ENCODE measurements at places on chromosomes 1 and 21. TPM values are rescaled to one million over a fixed set of nuclear protein-coding genes. Genes with fewer than 3 reads are reported as not detected.

DNA sequence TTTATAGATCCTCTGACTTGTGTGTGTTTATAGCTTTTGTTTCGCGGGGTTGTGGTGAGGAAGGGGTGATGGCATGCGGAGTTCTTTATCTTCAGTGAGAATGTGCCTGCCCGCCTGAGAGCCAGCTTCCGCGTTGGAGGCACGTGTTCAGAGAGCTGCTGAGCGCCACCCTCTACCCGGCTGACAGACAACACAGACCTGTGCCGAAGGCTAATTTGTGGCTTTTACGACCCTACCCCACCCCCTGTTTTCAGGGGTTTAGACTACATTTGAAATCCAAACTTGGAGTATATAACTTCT, 14.4 kb upstream of the CD101 start:
- DNase-seq = no peak
- H3K4me3 ChIP-seq = no peak overlapping the region
- H3K27me3 ChIP-seq = no peaks in the 10 kb centered on the region
- H3K27ac ChIP-seq = no peak overlapping the region

The ETV3L gene
- total RNA-seq = not detected

GRCh38 chr1:2330035-2330434, 61.3 kb downstream of the MORN1 start:
- no peak overlapping the region for H3K4me3 ChIP-seq
- peaks cover 14% of the 10 kb centered on the region for H3K4me1 ChIP-seq
- no peaks in the 10 kb centered on the region for H3K36me3 ChIP-seq
- H3K27ac ChIP-seq = no peak overlapping the region
- no peaks in the 10 kb centered on the region for H3K27me3 ChIP-seq

DNA sequence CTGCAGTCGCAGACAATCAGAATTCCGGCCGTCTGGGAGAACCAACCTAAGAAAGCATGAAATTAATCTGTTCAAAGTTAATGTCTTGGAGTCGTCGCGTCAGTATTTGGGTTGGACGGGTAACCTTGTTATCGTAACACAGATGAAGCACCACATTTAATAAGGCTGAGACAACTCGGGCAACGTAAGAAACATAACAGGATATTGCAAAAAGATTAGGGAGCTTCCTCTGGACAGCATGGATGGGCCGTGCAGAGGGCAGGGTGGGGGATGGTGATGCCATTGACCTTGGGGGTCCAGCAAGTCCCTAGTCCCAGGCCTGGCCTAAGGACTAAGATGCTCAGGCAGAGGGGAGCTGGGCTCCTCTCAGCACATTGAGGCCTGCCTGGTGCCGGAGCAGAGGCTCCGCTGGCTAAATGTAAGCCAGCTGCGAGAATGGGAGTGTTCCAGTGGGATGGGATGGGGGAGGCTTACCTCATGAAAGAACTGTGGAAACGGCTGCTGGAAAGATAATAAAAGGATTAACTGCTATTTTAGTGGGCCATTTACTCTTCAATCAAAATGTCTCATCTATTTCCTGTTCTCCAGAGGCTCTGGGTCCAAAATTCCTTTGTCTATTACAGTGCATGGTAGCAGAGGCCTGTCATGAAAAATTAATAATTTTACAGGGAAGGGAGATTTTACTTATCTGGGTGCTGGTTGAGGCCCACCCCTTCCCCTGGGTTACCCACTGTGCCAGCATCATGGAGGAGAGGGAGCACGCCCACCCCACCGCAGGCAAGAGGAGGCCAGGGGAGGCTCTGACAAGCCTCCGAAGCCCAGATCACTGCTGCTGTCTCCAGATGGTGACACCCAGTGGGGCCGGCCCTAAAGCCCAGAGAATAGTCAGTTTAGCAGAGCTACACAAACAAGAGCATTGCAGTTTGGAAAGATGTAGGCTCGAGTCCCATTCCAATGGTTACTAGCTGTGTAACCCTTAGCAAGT, 131.6 kb downstream of the DMRTB1 start:
- no peak overlapping the region for H3K4me3 ChIP-seq
- no peak overlapping the region for H3K27ac ChIP-seq
- no peaks in the 10 kb centered on the region for H3K27me3 ChIP-seq
- DNase-seq = no peak

- H3K36me3 ChIP-seq = no peaks in the 10 kb centered on the region
- H3K4me1 ChIP-seq = no peaks in the 10 kb centered on the region
- no peak overlapping the region for H3K27ac ChIP-seq
- no peak for DNase-seq
Measured at GRCh38 chr1:245330951-245331350, 176.2 kb downstream of the KIF26B start.

The C1QTNF12 gene
- 2.6 TPM for total RNA-seq

GRCh38 chr1:65894738-65895605, 102.3 kb downstream of the PDE4B start:
- H3K36me3 ChIP-seq = no peaks in the 10 kb centered on the region
- no peaks in the 10 kb centered on the region for H3K27me3 ChIP-seq
- H3K4me1 ChIP-seq = no peaks in the 10 kb centered on the region
- DNase-seq = no peak
- no peak overlapping the region for H3K4me3 ChIP-seq

DNA sequence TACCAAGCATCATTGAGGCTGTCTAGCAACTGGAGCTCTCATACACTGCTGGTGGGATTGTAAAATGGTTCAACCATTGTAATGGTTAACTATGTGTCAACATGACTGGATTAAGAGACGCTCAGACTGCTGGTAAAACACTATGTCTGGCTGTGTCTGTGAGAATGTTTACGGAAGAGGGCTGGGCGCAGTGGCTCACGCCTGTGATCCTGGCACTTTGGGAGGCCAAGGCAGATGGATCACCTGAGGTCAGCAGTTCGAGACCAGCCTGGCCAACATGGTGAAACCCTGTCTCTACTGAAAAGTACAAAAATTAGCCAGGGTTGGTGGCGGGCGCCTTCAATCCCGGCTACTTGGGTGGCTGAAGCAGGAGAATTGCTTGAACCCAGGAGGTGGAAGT, 4.8 kb upstream of the FCRLA start:
- no peaks in the 10 kb centered on the region for H3K36me3 ChIP-seq
- no peaks in the 10 kb centered on the region for H3K4me1 ChIP-seq
- H3K27me3 ChIP-seq = no peaks in the 10 kb centered on the region
- no peak overlapping the region for H3K4me3 ChIP-seq
- no peak for DNase-seq
- no peak overlapping the region for H3K27ac ChIP-seq

DNA sequence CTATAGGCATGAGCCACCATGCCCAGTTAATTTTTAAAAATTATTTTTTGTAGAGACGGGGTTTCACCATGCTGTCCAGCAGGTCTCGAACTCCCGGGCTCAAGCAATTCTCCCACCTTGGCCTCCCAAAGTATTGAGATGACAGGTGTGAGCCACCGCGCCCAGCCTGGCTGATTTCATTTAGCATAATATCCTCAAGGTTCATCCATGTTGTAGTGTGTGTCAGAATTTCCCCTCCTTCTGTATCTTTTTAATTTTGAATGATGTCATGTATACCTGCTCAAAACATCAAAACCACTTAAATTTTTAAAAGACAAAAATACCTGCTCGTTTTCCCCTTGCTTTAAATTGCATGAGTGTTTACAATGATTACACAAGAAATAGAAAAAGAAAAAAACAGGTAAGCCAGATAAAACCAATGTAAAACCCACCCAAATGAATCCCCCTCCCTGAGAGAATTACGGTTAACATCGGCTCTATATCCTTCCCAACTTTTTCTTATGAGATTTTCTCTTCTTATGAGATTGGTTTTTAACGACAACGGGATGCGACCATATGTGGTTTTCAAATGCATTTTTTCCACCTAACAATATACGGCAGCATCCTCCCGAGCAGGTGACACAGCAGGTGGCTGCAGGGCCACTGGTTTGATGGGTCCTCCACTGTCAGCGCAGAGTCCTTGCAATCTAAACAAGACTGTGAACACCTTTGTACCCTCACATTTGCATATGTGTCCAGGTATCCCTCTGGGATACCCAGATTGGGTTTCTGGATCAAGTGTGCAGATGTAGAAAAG, 22.1 kb downstream of the IFFO2 start:
- no peaks in the 10 kb centered on the region for H3K36me3 ChIP-seq
- H3K4me3 ChIP-seq = no peak overlapping the region
- no peaks in the 10 kb centered on the region for H3K27me3 ChIP-seq
- H3K27ac ChIP-seq = no peak overlapping the region
- no peak for DNase-seq
- H3K4me1 ChIP-seq = peaks cover 37% of the 10 kb centered on the region

- no peak overlapping the region for H3K27ac ChIP-seq
- no peak overlapping the region for H3K4me3 ChIP-seq
- no peaks in the 10 kb centered on the region for H3K36me3 ChIP-seq
- DNase-seq = no peak
- H3K4me1 ChIP-seq = peaks cover 15% of the 10 kb centered on the region
Measured at GRCh38 chr1:184610876-184611595, 143.6 kb downstream of the EDEM3 start.

- no peak overlapping the region for H3K27ac ChIP-seq
- H3K4me3 ChIP-seq = no peak overlapping the region
- peaks cover under 1% of the 10 kb centered on the region for H3K4me1 ChIP-seq
- no peak for DNase-seq
Measured at GRCh38 chr21:28669321-28669720, 323.4 kb downstream of the LTN1 start.

DNA sequence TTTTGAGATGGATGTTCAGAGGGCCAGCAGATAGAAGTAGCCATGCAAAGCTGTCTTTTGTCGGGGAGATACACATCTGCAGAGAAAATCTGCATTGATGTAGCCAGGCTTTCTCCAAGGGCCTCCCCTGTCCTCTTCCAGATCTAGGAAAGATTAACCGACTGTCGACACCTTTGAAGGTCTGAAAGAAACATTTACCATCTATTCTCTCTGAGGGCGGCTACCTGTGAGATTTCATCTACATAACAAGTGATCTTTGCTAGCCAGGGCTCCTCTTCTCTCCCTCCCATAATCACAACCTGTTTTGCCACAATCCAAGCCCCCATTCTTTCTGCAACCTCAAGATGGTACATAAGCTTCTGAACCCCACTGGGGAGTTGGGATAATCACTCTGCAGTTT, 193.6 kb downstream of the RGS7 start:
- DNase-seq = no peak
- no peaks in the 10 kb centered on the region for H3K27me3 ChIP-seq
- H3K4me3 ChIP-seq = no peak overlapping the region

GRCh38 chr1:1351511-1352427, 2.6 kb upstream of the DVL1 start:
- H3K4me3 ChIP-seq = no peak overlapping the region
- H3K27ac ChIP-seq = peak overlapping the region; percentile 30
- no peaks in the 10 kb centered on the region for H3K36me3 ChIP-seq
- DNase-seq = no peak
- H3K27me3 ChIP-seq = peaks cover 11% of the 10 kb centered on the region

The TRIM46 gene
- 0.43 TPM for total RNA-seq

The LIN9 gene
- total RNA-seq = 4.6 TPM

The CFAP74 gene
- total RNA-seq = 0.35 TPM

The KRTAP12-2 gene
- not detected for total RNA-seq

The PDPN gene
- total RNA-seq = 47.0 TPM

- no peak overlapping the region for H3K27ac ChIP-seq
- peaks cover 18% of the 10 kb centered on the region for H3K4me1 ChIP-seq
- H3K27me3 ChIP-seq = no peaks in the 10 kb centered on the region
- peaks cover 45% of the 10 kb centered on the region for H3K36me3 ChIP-seq
- H3K4me3 ChIP-seq = no peak overlapping the region
Measured at GRCh38 chr1:53051676-53052075, 10.3 kb upstream of the PODN start.

GRCh38 chr1:222420633-222421032, 127.3 kb downstream of the HHIPL2 start:
- no peaks in the 10 kb centered on the region for H3K27me3 ChIP-seq
- H3K27ac ChIP-seq = no peak overlapping the region
- no peak overlapping the region for H3K4me3 ChIP-seq
- no peak for DNase-seq
- H3K36me3 ChIP-seq = no peaks in the 10 kb centered on the region

DNA sequence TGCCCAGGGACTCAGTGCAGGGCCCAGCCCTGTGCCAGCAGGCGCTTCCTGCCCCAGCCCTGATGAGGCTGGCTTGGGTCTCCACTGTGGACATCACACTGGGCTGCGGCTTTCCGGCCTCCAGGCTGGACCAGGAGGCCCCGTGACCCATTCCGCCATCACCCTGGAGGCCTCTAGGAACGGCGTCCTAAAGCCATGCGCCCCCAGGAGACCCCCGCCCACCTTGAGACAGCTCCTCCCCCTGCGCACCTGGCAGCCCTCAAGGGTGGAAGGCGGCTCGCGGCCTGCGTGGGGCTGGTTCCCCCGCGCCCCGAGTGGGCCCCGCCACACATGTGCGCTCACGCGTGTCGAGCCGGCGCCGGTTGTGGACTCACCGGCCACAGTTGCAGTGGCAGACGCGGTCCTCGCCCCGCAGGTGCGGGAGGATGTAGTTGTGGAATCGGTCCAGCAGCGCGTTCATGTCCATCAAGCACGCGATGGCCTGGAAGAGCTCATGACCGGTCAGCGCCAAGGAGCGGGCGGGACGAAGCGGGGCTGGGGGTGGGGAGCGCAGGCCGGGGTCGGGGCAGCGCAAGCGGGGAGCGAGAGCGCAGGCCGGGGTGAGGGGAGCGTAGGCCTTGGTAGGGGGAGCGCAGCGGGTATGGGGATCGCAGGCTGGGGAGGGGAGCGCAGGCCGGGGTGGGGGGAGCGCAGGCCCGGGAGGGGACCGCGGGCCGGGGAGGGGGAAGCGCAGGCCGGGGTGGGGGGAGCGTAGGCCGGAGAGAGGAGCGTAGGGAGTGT, 924 bp downstream of the TMEM240 start:
- no peak overlapping the region for H3K27ac ChIP-seq
- no peaks in the 10 kb centered on the region for H3K27me3 ChIP-seq
- H3K36me3 ChIP-seq = peaks cover 22% of the 10 kb centered on the region
- no peak for DNase-seq
- peaks cover 13% of the 10 kb centered on the region for H3K4me1 ChIP-seq

The ST6GALNAC3 gene
- 5.6 TPM for total RNA-seq

- H3K36me3 ChIP-seq = no peaks in the 10 kb centered on the region
- no peaks in the 10 kb centered on the region for H3K4me1 ChIP-seq
- no peak overlapping the region for H3K27ac ChIP-seq
Measured at GRCh38 chr1:30143517-30143916, 579.9 kb downstream of the MATN1 start.

GRCh38 chr1:54819195-54819536, 18.0 kb upstream of the TTC22 start:
- H3K4me3 ChIP-seq = no peak overlapping the region
- no peaks in the 10 kb centered on the region for H3K36me3 ChIP-seq
- no peaks in the 10 kb centered on the region for H3K27me3 ChIP-seq

The NTRK1 gene
- 1.2 TPM for total RNA-seq
